ENCODE measurements at places on chromosomes 4 and X.

GRCh38 chr4:142278171-142278570, 567.9 kb downstream of the INPP4B start:
- no peak for DNase-seq

- DNase-seq: no peak
These were observed 161.6 kb upstream of the TLL1 start for GRCh38 chr4:165711436-165711835.

DNA sequence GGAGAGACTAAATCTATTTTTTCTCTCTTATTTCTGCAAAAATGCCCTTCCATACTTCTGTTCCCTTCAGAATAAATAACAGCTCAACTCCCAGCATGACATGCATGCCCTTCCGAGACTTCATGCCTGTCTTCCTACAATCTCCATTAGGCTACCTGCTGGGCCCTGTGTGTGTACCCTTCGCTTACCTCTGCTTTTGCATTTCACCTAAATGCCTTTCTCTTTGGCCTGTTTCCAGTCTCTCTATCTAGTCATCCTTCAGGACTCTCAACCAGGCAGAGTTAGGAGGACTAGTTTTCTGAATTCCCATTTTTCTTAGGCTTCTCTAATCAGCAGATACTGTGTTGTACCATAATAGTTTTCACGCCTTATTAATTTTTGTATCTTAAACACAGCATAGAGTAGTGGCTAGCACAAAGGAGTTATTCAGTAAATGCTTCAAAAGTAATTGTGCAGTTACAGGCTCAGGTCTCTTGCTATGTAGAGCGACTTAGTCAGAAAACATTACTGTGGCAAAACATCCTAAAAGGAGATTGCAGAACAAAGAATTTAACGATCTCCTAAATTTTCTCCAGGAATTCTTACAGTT, 20.5 kb downstream of the SEPTIN11 start:
- peak; percentile 70 for DNase-seq

- DNase-seq: no peak
These were observed 42.3 kb downstream of the STX18 start for GRCh38 chr4:4499438-4500123.

DNA sequence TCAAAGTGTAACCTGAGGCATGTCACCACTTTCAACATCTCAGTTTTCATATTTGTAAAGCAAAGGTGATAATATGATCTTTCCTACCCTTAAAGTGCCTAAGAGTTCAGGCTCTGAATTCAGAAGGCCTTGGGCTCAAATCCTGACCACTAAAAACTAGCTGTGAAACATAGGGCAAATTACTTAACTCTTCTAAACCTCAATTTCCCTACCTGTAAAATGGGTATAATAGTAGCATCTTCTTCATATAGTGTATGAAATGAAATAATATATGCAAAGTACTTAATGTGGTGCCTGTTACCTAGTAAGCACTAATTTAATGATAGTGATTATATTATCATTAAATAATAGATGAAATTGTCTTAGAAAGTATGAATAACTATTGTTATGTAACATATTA, 7.0 kb upstream of the WDR44 start:
- no peak for DNase-seq

DNA sequence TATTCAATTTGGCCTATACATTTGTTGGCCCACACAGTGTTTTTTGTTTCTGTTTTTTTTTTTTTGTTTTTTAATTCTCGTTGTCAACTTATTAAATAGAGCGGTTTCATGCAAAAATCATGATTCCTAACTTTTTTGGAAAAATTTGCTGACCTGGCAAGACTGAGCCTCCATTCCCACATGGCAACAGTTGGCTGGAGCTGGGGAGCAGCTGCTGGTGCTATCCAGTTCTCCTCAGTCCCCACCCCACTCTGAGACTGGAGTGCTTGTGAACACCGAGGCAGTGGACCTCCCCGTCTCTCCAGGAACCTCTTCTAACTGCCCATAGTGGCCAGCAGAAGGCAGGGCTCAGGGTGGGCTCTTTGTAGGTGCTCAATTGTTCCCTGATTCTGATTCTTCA, 95.7 kb upstream of the OTUD4 start:
- DNase-seq: no peak

GRCh38 chr4:65552057-65552456, 118.2 kb downstream of the EPHA5 start:
- no peak for DNase-seq

DNA sequence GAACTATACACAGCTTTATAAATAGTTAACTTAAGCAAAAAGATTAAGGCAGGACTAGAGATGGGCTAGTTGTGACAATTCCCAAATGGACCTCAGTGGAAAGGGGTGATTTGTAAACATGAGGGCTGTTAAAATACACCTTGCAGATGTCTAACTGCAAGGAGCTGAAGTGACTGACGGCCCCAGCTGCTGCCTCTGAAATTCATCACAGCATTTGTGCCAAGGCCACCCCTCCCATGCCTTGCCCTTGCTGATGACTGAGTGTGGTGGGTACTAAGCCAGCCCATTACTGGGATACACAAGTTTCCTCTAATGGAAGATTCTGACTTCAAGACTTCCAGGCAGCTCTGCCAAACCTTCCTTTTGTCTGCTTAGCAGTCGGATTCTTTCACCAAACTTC, 23.7 kb upstream of the EGFL6 start:
- DNase-seq: no peak

GRCh38 chrX:55118574-55118973, 29.8 kb downstream of the PAGE2 start:
- DNase-seq: no peak

DNA sequence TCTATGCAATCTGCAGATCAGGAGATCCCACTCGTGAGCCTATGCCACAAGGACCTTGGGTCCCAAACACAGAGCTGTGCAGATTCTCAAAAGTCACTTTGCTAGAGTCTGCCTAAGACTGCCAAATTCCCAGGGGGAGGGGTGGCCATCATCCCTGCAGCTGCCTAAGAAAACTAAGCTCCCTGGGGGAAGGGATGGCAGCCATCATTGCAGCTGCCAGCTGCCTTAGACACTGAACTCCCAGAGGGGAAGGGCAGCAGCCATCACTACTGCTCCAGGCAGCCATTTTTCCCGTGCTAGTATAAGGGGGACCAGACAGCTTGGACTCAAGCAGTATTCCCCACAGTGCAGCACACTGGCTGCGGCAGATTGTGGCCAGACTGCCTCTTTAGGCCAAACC, 156.9 kb downstream of the NKX6-1 start:
- DNase-seq: no peak

DNA sequence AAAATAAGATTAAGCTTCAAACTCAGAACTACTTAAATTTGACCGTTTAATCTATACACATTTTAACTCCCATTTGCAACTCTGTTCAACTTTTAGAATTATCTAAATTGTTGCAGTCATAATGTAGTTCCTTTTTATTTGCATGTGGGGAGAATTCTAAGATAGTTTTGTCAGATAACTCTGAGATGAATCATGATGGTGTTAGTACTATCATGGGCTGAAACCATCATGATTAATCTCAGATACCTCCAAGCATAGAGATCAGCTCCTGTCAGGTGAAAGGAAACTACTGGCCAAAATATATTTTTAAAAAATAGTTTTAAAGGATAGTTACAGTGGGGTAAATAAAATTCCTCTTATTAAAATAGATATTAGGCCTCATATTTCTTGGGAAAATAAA, 39.0 kb downstream of the FBXO8 start:
- no peak for DNase-seq

GRCh38 chr4:140861359-140862176, 105.4 kb upstream of the TBC1D9 start:
- DNase-seq: peak; percentile 93

GRCh38 chr4:38925492-38926413, 58.1 kb downstream of the FAM114A1 start:
- no peak for DNase-seq

GRCh38 chr4:109046471-109047201, 255.8 kb downstream of the COL25A1 start:
- no peak for DNase-seq

GRCh38 chr4:183146478-183146877, 47.4 kb downstream of the WWC2 start:
- no peak for DNase-seq

GRCh38 chr4:48129307-48130014, 4.6 kb downstream of the TXK start:
- no peak for DNase-seq

GRCh38 chr4:145697332-145697731, 17.4 kb downstream of the C4orf51 start:
- no peak for DNase-seq

DNA sequence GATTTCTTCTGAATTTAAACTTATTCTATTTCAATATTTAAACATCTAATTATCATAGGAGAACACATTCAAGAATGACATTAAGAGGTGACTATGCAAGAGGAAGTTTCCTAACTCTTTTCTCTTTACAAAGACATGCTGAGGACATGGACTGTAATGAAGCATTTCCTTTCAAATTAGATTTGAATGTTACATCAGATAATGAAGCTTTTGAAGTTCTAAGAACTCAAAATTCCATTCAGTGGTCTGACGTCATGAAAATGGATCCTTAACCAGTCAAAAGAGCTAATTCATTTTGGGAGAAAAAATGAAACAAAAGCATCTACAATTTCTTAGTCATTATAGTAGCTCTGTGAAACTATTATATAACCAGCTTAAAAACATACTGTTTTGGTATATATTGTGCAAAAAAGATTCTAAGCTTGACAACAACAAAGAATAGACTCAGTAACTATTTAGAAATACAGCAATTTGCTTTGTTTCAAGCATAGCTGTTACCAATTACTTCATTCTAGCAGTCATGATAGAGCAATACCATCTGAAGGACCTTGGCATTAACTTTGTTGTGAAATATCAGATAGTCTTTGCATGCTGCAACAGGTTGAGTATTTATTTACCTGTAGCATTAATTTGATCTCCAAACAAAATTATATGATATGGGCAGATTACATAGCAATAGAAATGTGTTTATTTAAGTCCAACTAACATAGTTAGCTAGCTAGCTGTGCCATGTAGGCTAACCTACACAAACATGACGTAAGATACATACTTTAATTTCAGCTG, 13.7 kb upstream of the DTHD1 start:
- no peak for DNase-seq

- no peak for DNase-seq
These were observed 107.3 kb downstream of the AMMECR1 start for GRCh38 chrX:110210417-110211139.

- DNase-seq: no peak
These were observed 168.7 kb downstream of the STK32B start for GRCh38 chr4:5220028-5220427.

GRCh38 chr4:21470535-21470934, 478.0 kb downstream of the KCNIP4 start:
- DNase-seq: no peak

DNA sequence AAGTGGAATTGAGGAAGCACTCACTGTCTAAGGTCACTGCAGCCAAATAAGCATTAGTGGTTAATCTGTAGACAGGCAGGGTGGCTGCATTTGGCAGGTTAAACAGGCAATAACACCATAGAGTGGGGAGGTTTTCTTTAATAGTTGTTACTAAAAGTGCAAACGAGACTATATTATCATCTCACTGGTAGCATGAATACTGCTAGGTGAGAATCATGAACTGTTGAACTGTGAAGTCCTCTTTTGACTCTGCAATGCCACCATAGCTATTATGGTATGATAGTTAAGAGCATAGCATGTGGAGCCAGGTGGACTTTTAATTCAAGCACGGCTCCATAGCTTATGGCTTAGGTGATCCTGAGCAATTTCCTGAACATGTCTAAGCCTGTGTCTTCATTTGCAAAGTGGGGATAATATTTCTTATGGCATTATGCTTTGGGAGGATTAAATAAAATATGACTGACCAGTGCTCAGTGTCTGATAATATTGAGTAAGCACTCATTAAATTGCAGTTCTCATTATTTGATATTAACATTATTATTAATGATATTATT, 235.6 kb upstream of the HHIP start:
- no peak for DNase-seq

DNA sequence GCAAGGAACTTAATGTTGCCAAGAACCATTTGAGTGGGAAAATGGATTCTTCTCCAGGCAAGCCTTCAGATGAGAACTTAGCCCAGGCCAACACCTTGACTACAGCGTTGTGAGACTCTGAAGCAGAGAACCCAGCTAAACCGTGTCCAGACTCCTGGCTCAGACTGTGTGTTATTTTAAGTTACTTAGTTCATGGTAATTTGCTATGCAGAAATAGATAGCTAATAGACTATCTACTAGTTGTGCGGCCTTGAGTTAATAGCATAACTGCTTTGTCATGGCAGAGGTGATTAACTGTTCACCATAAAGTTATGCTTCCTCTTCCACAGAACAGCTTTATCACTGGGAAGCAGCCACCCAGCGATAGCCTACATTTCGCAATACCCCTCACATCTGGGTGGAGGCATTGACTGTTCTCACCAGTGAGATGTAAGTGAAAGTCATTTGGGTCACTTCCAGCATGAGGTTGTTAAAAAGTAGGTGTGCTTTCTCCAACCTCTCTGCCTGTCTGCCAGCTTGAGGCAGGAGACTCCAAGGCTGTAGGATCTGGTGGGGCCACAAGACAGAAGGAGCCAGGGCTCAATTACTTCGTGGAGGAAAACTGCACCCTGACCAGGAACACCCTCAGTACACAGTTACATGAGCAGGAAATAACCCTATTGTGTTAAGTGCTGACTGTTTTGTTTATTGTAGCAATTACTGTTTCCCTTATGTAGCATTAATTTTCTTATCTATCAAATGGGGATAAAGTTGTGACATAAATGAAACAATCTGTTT, 94.2 kb downstream of the GPAT3 start:
- no peak for DNase-seq

DNA sequence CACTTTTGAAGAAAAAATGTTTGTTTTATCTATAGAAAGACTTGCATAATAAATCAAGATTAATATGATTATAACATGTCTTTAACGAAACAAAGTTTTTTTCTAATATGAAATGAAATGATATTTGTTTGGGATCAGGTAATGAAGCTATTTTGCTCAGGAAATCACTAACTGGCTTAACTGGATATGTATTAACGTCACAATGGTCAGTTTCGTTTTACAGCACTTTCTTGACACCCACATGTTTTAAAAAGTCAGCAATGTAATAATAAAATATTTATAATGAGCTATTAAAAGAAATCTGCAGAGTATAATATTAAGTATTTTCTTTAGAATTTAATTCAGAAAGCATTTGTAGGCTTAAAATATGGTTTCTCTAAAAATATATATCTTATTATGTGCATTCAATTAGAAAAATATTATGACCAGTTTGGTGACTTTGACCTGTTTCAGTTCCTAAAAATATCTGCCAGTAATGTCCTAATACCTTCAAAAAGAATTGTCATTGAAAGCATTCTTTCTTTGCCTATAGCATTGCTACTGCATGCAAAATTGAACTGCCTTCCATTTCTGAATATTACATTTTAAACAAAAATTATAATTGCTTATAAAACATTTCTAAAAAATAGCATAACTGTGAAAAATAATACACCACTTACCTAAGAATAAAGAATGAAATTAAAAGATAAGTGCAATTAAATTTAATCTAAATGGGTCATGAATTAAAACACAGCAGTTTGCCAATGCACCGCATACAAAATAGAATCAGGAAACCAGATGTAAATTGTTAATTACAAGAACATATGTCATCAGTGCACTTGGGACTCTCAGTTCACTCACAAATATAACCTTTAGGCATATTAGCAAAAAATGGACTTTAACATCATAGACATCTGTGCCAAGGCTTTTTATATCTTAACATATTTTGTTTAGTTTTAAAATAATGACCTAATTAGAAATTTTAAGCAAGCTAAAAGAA, 31.6 kb downstream of the TIGD2 start:
- no peak for DNase-seq

Data from kidney (tissue), 22 donors.